ENCODE measurements at places on chromosomes 11 and 22.

DNA sequence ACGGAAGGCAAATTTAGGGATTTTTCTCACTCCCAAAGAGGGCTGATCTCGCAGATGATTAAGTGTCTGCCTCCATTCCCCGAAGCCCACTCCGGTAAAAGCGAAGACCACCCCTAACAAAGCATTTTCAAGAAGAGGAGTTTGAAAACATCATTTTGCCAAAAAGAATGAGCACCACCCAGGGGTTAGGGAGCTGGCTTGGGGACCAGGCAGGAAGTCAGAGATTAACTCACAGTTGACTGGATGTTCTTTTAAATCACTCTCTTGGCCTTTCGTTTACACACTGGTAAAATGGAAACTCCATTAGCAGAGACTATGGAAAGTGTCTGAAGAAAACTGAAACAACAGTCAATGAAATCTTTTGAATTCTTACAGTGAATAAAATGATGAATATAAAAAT is 7.9 kb upstream of the TRIM44 start:
- no peak for DNase-seq

DNA sequence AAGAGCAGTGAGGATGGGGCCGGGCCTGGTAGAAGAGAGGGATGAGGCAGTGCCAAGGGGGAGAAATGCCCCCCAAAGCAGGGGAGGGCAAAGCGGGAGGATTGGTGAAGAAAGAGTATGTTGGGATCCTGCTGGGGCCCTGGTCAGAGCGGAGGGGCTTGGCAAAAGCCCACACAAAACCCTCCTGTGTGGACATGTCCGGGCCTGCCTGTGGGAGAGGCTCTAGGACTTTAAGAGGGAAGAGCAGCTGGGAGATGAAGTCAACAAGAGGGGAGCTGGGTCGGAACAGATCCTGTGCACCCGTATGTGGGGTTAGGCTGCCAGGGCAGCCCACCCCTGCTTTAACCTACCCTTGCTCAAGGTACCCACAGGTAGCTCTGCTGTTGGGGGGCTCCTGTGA is 25.8 kb downstream of the ART5 start:
- DNase-seq, result no peak

DNA sequence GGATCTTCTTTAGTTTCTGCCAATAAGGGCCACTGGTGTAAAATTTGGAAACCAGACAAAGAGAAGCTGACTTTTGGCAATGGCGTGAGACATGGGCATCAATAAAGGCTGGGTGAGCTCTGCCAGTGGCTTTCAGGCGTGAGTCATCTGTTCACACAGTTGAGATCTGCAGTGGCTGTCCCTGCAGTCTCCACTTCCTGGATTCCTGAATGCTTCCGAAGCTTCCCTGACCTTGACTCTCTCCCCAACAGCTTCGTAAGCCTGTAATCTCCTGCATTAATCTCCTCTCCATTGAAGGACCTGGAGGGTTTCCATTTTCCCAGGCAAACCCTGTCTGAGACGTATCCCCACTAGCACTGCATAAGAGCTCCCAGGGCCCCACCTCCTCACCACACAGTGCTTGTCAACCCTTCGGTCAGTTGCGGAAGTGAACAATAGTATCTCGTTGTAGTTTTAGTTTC is 574.7 kb downstream of the TBC1D22A start:
- no peak for DNase-seq

DNA sequence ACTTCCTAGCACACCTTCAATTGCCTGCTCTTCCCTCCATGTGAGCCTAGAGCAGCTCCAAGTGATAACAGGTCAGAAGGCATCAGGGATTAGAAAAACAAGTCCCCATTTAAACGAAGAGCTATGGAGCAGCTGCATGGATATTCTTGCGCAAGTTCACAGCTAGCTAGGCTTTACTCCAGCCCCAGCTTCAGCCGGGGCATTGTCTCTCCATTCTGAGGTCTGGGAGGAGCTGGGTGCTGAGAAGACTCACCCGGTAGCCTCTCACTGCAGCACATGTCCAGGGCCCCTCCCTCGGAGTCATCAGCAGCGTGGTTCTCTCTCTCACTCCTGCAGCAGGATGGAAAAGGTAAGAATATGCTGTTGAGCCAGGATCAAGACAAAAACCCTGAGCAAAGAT is 26.0 kb downstream of the PTPN5 start:
- DNase-seq, result no peak

- no peak for DNase-seq
These were observed 3.9 kb downstream of the TUBA8 start for GRCh38 chr22:18114495-18114894.

- no peak for DNase-seq
These were observed 32.0 kb downstream of the KCNC1 start for GRCh38 chr11:17766590-17766989.

- DNase-seq, result no peak
These were observed 1176.4 kb downstream of the BRD1 start for GRCh38 chr22:48651036-48651890.

GRCh38 chr22:40627612-40628011 is 8.9 kb downstream of the MRTFA start:
- DNase-seq, result no peak

GRCh38 chr22:20904008-20904979 is 12.9 kb upstream of the CRKL start:
- no peak for DNase-seq

GRCh38 chr11:100872951-100873740 is 186.1 kb downstream of the ARHGAP42 start:
- no peak for DNase-seq

- DNase-seq, result no peak
These were observed 67.5 kb upstream of the NNMT start for GRCh38 chr11:114228435-114229411.

GRCh38 chr11:34044664-34045485 is 6.7 kb upstream of the CAPRIN1 start:
- no peak for DNase-seq

DNA sequence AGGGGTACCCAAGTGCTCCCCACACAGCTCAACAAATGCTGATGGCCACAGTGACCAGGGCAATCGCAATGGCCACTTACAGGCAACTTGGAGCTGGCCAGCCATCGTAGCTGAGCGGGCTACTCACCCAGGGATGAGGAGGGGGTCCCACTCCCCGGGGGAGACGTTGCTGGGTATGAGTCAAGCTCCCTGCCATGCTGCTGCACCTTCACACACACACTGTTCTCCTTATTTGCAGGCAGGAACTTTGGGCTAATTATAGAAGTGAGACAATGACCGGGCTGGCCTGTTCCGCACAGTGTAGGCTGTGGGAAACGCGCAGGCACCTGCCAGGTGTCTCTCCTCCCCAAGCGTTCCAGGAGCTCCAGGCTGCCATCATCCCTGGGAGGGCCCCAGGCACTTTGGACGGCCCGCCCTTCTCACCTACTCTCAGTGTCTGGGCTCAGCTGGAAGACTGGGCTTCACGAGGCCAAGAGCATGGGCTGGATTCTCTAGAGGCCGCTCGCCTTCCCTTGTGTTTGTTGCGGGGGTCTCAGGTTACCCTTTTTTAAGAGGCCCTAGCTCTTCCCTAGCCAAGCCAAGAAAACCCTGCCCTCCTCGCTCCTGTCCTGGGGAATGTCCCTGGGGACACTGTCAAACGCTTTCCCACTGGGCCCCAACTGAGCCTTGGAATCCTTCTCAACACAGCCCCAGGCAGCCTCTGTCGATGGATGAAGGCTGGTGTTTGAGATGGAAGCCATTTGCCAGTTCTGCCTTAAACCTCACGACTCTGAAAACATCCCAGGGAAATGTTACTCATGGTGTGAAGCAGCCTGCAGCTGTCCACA is 73.0 kb downstream of the RTL6 start:
- DNase-seq, result no peak

DNA sequence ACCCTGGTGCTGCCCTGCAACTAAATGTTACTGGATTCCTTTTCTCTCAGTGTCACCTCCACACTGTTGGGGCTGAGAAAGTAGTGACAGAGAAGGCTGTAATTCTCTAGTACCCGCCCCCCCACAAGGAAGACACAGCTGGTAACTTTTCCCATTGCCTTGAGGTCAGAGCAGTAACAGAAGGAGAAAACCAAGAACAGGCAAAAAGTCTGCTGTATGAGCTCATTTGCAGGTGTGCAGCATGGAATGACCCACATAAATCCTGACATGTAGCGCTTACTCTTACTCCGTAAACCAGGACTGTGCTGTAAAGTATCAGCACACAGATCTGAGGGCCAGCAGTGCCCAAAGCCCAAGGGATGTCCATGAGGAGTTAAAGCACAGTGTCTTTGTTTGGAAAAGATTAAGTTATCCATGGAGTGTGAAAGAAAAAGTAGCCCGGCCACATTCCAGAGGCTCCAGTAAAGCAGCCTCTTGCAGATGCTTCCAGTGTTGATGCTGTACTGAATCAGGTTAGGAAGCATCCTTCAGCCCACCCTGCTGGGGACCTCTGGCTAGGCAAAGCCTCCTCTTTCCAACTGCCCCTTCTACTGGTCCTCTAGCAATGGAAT is 120.7 kb downstream of the PLEKHA7 start:
- no peak for DNase-seq

DNA sequence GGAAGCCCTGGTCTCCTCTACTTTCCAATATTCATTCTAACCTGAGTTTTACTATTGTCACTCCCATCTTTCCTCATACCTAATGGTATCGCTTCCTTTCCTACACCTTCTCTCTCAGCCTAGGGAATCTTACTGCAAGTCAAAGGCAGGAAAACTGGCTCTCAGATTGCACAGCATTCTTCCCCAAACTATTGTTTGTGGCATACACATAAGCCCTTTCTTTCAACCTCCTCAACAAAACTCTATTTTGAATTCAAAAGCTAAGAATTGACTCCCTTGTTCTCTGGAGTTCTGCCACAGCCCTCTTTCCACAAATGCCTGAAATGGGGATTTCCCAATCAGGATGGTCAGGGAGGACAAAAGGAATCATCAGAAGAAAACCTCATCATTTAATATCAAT is 181.5 kb downstream of the FAM76B start:
- DNase-seq, result no peak

GRCh38 chr22:42151924-42152635 is 21.5 kb upstream of the CYP2D6 start:
- no peak for DNase-seq

GRCh38 chr11:13224324-13224723 is 53.3 kb upstream of the BMAL1 start:
- no peak for DNase-seq

DNA sequence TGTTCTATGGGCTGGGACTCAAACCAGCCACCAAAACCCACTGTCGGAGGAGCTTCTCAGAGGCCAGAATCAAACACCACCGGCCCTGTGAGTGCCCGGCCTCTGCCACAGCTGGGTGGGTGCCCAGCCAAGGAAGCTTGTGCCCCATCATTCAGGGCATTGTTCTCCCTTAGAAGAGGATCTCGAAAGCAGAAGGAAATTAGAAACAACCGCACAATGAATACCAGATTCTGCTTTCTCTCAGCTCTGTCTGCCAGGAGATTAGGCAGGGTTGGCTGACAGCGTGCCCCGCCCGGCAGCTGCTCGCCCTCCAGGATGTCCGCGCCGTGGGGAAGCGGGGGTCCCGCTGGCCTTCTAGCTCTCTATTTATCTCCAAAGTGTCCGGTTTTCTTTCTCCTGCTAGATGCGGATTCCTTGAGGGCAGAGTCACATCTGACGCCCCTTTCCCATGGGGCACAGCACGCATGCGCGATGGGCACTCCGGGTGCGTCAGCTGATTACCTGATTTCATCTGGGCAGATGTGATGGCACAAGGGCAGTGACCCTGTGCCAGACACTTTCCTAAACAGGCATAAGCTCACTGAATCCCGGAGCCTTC is 25.5 kb downstream of the SCGB1A1 start:
- DNase-seq, result no peak

- no peak for DNase-seq
These were observed 727.1 kb downstream of the METTL15 start for GRCh38 chr11:28835317-28835716.

GRCh38 chr11:62889484-62890437 is 9.1 kb downstream of the SLC3A2 start:
- DNase-seq, result no peak

- DNase-seq, result no peak
These were observed 18.9 kb downstream of the MYRF start for GRCh38 chr11:61771195-61771894.

GRCh38 chr22:49936018-49936972 is 17.9 kb downstream of the CRELD2 start:
- DNase-seq, result peak; percentile 95

GRCh38 chr11:80993536-80993935 is 1552.7 kb upstream of the TENM4 start:
- no peak for DNase-seq

DNA sequence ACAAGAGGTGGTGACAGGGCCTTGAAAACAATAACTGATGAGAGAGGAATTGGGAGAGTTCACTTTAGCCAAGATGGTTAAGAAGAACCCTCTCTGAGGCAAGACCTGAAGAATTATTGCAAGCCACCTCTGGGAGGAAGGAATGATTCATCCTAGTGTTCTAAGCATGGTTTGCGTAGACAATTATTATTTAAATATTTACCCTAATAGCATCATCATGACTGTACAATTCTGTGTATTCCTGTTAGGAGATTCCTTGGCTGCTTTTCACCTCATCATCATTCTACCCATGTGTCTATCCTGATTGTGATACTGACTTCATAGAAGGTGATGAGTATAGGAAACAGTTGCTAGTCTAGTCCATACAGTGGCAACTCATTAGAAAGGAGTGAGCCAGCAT is 264.4 kb downstream of the DDX10 start:
- no peak for DNase-seq

GRCh38 chr11:78973876-78974275 is 399.2 kb upstream of the NARS2 start:
- DNase-seq, result no peak

DNA sequence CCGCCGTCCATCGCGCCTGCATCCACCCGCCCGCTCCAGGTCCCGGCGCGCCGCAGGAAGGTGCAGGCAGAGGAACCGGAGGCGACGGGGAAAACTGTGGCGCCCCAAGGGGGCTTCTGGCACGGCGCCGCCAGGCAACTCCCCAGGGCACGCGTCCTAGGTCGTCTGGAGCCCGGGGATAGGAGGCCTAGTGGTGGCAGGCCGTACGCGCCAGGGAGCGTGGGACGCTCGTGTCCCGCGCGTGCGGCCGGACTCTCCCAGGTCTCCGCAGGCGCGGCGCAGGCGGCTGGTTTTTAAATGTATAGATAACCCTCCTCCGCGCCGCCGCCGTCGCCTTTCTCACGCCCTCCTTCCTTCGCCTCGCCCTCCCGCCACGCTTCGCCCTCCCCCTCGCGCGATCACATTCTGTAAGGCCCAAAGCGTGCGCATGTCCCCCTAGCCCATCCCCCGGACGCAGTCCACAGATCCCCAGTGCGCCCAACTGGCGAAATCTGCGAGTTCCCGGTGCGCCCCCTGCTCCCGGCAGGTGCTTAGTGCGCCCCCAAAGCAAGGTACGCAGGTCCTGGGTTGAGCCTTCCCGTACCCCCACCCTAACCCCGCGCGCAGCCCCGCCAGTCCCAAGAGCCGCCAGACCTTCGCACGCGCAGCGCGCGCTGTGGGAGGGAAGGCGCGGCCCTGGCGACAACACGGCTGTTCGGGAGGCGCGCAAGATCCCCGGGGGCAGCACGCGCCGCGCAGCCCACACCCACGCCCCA is at the start of gene ASCL2:
Gene ASCL2 (minus strand): TSS at position 267 of the 755 bp plus-strand sequence. CDS start 256 bp downstream, at position 11.
- DNase-seq, result no peak

GRCh38 chr22:44280665-44281188 is 32.0 kb downstream of the SHISAL1 start:
- DNase-seq, result no peak

Data from activated T-helper 9 cell treated with anti-CD3 and anti-CD28 coated beads, Interleukin-2, amount 50 U/mL, for 16 hours (primary cell).